ENCODE measurements at places on chromosomes 1 and 21. TPM values are rescaled to one million over a fixed set of nuclear protein-coding genes. Genes with fewer than 3 reads are reported as not detected.
A peak's percentile ranks its signal among the peaks of the same experiment; 100 is the strongest.

- ATAC-seq: peak; percentile 39
Measured at GRCh38 chr1:88595355-88596002, 88.6 kb upstream of the PKN2 start.

DNA sequence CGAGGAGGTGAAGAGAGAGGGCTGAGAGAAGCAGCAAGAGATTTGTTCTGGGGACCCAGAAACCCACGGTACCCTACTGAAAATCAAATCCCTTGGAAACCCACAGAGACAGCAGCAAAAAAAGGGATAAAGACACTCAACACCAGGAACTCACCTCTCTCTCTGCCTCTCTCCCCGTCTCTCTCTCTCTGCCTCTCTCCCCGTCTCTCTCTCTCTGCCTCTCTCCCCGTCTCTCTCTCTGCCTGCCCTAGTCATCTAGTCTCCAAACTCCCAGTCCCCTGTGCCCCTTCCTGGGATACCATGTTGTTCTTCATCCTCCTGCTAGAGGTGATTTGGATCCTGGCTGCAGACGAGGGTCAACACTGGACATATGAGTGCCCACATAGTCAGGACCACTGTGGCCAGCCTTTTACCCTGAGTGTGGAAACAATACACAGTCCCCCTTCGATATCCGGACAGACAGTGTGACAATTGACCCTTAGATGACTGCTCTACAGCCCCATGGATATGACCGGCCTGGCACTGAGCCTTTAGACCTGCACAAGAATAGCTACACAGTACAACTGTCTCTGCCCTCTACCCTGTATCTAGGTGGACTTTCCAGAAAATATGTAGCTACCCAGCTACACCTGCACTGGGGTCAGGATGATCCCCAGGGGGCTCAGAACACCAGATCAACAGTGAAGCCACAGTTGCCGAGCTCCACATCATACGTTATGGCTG lies 9.8 kb upstream of the ALDH9A1 start:
- ATAC-seq: no peak

GRCh38 chr1:167726008-167726407 lies 4.2 kb downstream of the MPZL1 start:
- no peak for ATAC-seq

- no peak for ATAC-seq
Measured at GRCh38 chr1:11151826-11152612, 37.1 kb upstream of the ANGPTL7 start.

DNA sequence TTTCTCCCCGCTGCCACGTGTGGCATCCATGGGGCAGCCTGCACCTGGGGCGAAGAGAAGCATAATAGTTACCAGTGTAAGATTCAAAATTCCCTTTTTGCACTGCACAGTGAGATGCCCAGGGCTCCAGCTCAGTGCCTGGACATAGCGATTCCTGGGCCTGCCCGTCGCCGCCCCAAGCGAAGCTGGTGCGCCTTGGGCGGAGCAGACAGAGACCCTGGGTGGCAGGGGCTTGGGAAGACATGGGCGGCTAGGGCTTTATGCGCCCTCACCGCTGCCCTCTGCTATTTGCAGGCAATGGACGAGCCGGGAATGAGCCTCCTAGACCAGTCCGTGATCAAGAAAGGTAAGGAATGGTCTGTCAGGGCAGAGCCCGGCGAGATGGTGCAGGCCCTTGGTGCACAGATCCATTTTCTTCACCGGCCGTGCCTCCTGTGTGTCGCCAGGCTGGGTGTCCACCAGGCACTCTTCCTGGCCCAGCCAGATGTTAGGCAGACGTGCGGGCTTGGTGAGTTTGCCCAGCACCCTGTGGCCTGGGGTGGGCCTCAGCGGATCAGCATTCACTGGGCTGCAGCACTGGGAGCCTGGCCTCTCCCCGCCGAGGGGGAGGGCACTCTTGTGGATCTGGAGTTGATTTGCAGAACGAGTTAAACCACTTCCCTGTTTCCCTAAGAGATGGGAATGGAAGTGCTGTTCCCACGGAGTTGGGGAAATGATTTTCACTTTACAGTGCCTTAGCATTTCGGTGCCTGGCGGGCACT lies 1.7 kb downstream of the TFAP2E start:
- no peak for ATAC-seq

DNA sequence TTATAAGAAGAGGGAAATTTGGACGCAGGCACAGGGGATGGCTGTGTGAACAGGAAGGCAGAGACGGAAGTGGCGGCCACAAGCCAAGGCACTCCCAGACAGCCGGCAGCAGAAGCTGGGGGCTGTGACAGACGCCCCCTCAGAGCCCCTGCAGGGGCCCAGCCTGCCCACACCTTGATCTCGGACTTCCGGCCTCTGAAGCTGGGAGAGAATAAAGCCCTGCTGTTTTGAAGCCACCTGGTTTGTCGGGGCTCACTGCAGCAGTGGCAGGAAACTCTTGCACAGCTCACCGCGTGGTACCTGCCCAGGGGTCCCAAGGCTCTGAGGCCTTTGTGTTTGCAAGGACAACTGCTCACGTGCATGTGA lies 13.7 kb downstream of the MEGF6 start:
- ATAC-seq: no peak

- ATAC-seq: no peak
Measured at GRCh38 chr1:116262995-116263385, 110.1 kb upstream of the ATP1A1 start.

- ATAC-seq: no peak
Measured at GRCh38 chr1:234222561-234223280, 150.5 kb upstream of the COA6 start.

- ATAC-seq: no peak
Measured at GRCh38 chr21:16388911-16389560, 659.3 kb downstream of the USP25 start.

GRCh38 chr21:28793043-28793442 lies 199.6 kb downstream of the LTN1 start:
- ATAC-seq: no peak

DNA sequence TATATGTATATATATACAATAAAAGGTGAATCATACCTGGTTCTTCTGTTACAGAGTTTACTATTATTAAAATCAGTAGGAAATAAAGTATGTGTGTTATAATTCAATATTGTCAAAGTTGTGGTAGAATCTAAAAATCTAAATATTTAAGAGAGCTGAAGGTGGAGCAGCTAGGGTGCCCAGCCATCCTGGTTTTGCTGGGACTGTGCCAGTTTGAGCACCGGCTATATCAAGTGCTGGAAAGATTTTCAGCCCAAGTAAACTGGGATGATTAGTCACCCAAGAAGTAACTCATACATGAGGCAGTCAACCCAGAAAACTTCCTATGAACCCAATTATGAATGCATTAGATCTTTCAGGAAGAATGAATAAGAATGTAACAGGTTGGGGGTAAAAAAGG lies 16.9 kb upstream of the KRTAP19-5 start:
- no peak for ATAC-seq

DNA sequence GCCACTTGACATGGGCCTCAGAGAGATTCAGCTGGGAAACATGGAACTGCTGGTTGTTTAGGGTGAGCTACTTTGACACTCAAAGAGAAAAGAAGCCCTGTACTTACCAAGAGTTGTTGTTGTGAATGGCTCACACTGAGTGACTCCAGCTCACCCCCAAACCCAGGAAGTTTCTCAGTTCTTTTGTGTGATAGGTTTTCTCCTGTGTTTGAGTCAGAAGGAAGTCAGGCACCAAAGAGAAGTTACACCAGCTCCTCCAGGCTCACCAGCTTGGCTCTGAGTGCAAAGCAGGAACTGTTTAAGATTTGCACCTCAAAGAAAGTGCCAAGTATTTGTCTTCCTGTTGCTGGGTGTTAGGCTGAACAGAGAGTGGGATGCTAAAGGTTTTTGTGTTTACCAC lies 111.2 kb upstream of the PROX1 start:
- ATAC-seq: no peak

DNA sequence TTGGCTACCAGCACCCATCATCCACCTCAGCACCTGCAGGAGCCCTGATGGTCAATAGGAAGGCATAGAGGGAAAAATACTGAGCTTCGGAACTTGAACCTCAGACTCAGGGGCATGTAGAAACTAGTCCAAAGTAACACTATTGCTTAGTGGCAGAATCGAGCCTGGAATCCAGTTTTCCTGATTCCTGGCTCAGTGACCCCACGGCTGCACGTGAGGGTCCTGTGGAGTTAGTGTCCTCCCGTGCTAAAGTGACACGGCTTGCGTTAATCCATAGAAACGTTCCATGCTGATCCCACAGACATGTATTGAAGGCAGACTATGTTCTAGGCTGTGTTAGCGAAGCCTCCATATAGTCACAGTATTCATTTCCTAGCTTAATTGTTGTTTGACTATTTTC lies 747.0 kb upstream of the TPTE start:
- no peak for ATAC-seq

DNA sequence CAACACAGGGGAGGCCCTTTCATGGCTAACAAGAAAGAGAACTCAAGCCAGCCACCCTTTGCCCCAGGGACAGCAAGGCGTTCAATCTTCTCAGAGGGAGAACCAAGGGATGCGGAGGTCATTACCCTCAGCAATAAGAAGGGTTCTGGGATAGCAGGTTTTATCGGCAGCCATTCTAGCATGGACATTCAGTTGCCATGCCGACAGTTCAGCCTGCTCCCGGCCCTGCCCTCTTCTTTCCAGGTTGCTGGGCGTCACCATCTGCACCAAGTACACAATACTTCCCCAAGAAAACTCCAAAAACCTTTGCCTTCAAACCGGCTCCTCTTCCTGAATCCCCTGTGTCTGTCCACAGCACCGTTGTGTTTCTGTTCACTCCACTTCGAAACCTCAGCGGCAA lies 47.1 kb downstream of the SYT2 start:
- ATAC-seq: no peak

DNA sequence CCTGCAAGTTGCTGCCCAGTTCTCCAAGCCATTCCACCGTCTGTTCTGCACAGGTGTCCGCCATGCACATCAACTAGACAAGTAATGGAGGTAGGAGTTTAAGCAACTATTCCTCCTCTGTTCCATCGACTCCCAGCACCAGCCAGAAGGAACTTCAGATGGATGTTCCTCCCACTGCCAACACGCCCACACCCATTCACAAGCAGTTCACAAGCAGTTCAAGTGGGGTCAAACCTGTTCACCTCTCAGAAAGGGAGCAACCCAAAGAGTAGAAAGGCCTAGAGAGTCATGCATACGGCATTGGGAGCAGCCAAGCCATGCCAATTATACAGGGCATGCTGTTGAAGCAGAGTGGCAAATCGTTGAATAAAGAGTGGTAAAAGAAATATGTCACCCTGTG lies 4.3 kb upstream of the TDRD5 start:
- no peak for ATAC-seq

DNA sequence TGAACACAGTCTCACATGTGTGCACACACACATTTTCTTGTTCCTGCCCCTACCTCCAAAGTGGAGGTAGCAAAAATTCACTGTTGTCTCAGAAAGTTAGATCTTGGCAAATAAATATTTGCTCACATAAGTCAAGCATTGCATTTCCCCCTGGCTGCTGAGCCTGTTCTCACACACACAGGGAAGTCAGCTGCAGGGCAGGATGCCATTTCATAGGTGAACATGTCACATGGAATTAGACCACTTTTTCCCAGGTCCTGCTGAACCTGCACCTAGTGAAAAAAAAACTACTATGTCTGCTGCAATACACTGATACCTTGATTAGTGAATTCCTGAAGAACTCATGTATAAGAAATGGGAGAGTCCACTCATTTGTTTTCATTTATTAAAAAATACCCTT lies 5.3 kb upstream of the CD55 start:
- no peak for ATAC-seq

DNA sequence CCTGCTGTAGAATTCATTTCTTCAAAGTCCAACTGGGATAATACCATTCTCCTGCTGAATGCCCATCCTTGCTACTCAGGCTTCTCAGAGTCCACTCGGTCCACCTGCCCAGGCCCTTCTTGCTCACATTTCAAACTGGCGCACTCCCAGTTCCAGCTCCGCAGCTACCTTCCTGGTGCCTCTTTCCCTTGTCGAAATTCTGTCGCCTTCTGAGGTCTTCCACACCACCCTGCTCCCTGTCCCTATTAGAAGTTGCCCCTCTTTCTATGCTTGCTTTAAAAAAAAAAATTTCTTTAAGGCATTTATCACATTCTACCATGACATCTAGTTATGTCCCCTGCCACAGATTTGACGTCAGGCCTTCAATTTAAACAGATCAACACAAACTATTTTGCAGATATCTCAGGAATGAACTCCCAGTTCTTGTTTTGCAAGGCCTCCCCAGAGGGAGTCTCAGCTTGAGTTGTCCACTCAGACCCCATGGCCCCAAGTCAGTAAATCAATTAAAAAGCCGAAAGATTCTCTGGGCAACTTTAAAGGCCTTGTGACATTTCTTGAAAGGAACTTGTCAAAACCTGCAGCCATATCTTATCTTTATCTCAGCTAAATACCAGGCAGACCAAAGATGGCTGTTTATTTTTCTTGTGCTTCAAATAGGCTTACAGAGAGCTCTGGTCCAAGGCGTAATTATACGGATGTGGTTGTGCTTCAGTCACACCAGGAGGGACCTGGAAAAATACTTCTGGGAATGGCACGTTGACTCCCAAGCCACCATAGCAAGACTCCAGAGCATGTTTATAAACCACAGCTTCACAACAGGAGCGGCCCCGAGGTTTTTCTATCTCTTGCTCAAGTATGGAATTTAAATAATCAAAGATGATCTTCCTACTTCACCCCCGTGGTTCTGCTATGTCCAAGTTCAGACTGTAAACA lies 2.2 kb downstream of the FAM89A start:
- no peak for ATAC-seq

GRCh38 chr1:158248771-158249170 lies 5.5 kb upstream of the CD1A start:
- ATAC-seq: no peak

GRCh38 chr1:76084029-76084627 lies 9.6 kb downstream of the ST6GALNAC3 start:
- no peak for ATAC-seq

Gene C4BPA
- not detected for total RNA-seq

Gene NR5A2
- not detected for total RNA-seq

Gene HUNK
- total RNA-seq: 0.85 TPM

Gene SYDE2
- 2.3 TPM for total RNA-seq

Gene SLC35F3
- total RNA-seq: 1.5 TPM

Gene TXNDC12
- 47.1 TPM for total RNA-seq

Gene OPTC
- total RNA-seq: not detected

Gene SPRR2E
- total RNA-seq: not detected

Gene CSF1
- total RNA-seq: 46.8 TPM

Gene SPRR3
- not detected for total RNA-seq
